Stimulated activated CD4-positive, alpha-beta T cell treated with anti-CD3 and anti-CD28 coated beads, Interleukin-12 subunit alpha, Interleukin-12 subunit beta, amount 100 ng/mL, for 4 hours (primary cell): ENCODE measurements at places on chromosomes 6 and 20.
A peak's percentile ranks its signal among the peaks of the same experiment; 100 is the strongest.

DNA sequence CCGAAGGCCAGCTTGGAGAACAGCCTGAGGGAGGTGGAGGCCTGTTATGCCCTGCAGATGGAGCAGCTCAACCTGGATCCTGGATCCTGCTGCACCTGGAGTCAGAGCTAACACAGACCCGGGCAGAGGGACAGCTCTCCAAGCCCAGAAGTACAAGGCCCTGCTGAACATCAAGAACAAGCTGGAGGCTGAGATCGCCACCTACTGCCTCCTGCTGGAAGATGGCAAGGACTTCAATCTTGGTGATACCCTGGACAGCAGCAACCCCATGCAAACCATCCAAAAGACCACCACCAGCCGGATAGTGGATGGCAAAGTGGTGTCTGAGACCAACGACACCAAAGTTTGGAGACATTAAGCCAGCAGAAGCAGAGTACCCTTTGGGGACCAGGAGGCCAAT lies 223.5 kb upstream of the ID4 start:
- no peak for DNase-seq

GRCh38 chr6:125414507-125414906 lies 112.7 kb upstream of the HDDC2 start:
- no peak for DNase-seq

DNA sequence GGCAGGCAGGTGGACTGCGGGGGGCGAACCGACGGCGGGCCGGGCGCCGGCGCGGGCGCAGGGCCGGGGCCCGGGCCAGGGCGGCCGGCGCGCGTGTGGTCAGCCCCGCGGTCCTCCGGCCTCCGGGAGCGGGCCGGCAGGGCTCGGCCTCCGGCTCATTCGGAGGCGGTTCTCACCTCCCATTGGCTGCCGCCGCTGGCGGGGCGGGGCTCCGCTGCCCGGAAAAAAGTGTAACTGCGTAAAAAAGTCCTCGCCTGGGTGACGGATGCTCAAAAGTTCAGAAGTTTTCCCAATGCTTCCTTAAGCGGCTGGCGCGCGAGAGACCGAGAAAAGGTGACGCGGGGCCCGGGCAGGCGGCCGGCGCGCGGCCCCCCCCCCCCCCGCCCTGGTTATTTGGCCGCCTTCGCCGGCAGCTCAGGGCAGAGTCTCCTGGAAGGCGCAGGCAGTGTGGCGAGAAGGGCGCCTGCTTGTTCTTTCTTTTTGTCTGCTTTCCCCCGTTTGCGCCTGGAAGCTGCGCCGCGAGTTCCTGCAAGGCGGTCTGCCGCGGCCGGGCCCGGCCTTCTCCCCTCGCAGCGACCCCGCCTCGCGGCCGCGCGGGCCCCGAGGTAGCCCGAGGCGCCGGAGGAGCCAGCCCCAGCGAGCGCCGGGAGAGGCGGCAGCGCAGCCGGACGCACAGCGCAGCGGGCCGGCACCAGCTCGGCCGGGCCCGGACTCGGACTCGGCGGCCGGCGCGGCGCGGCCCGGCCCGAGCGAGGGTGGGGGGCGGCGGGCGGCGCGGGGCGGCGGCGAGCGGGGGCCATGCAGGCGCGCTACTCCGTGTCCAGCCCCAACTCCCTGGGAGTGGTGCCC lies at the start of gene FOXC1:
FOXC1 (plus strand) TSS at position 268 of the 849 bp plus-strand sequence; CDS start at position 799, 531 bp downstream.
- no peak for DNase-seq

- DNase-seq = no peak
Observed at GRCh38 chr20:3825526-3825925, 5.2 kb downstream of the AP5S1 start.

DNA sequence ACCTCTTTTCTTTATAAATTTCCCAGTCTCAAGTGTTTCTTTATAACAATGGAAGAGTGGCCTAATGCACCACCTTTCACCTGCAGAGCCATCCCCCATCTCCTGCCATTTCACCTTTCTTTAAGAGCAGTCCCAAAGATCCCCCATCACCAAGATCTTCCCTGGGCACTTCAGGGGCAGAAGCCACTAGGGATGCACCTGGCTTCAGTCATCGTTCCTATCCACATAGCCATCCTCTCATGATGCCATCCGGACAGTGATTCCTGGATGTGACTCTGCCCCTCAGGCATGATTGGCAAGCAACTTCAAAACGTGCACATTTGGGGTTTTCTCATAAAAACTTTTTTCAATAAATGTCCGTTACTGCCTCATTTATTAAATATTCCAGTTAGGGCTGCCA lies 225.9 kb downstream of the TBXT start:
- no peak for DNase-seq

GRCh38 chr6:167855825-167856425 lies 29.2 kb downstream of the AFDN start:
- DNase-seq = no peak

- peak; percentile 7 for DNase-seq
Observed at GRCh38 chr20:40741507-40742106, 52.6 kb upstream of the MAFB start.

GRCh38 chr6:47309291-47310130 lies at the start of gene TNFRSF21:
Gene TNFRSF21, minus strand, starts transcription at chr6:47309905. Its CDS starts 394 bp downstream, at chr6:47309511.
- DNase-seq = peak; percentile 73

- DNase-seq = no peak
Observed at GRCh38 chr6:39197521-39197920, 31.8 kb downstream of the KCNK5 start.

- DNase-seq = no peak
Observed at GRCh38 chr6:75331151-75331550, 46.6 kb upstream of the TMEM30A start.
